ENCODE measurements at places on chromosomes 6 and 20. TPM values are rescaled to one million over a fixed set of nuclear protein-coding genes. Genes with fewer than 3 reads are reported as not detected.

- no peak overlapping the region for H3K4me3 ChIP-seq
- no peak for DNase-seq
- no peak overlapping the region for H3K27ac ChIP-seq
These were observed 265.9 kb upstream of the CDYL start for GRCh38 chr6:4510317-4510716.

- no peaks in the 10 kb centered on the region for H3K4me1 ChIP-seq
- DNase-seq, result no peak
- H3K27me3 ChIP-seq, result no peaks in the 10 kb centered on the region
- no peak overlapping the region for H3K4me3 ChIP-seq
These were observed 483.8 kb upstream of the EYS start for GRCh38 chr6:66190858-66191257.

GRCh38 chr6:111788379-111789276 is 84.6 kb downstream of the FYN start:
- no peak for DNase-seq
- no peaks in the 10 kb centered on the region for H3K36me3 ChIP-seq
- H3K4me1 ChIP-seq, result no peaks in the 10 kb centered on the region
- no peak overlapping the region for H3K27ac ChIP-seq
- no peaks in the 10 kb centered on the region for H3K27me3 ChIP-seq
- H3K4me3 ChIP-seq, result no peak overlapping the region

DNA sequence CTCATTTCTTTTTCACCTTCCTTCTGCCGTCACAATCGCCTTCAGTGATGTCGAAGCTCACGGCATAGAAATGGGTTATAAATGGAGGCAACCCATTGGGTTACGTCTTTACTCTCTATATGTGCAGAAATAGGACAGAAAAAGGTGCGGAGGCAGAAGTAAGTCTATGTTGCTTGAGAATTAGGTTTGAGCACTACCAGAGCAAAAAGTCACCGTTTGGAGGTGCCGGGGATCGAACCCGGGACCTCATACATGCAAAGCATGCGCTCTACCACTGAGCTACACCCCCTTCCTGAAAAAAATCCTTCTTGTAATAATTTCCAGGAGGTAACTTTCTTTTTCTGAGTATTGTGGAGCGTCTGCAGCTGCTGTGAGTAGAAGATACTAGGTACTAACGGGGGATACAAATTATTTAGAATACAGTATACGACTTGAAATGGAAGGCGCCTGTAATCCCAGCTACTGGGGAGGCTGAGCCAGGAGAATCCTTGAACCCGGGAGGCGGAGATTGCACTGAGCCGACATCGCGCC is 134.2 kb downstream of the TRIM27 start:
- H3K27ac ChIP-seq, result no peak overlapping the region
- DNase-seq, result peak; percentile 26
- peaks cover 62% of the 10 kb centered on the region for H3K27me3 ChIP-seq
- H3K36me3 ChIP-seq, result no peaks in the 10 kb centered on the region
- peaks cover 17% of the 10 kb centered on the region for H3K4me1 ChIP-seq
- no peak overlapping the region for H3K4me3 ChIP-seq

GRCh38 chr20:53079261-53079691 is 107.1 kb downstream of the TSHZ2 start:
- no peaks in the 10 kb centered on the region for H3K4me1 ChIP-seq
- no peaks in the 10 kb centered on the region for H3K36me3 ChIP-seq
- H3K27ac ChIP-seq, result no peak overlapping the region
- no peaks in the 10 kb centered on the region for H3K27me3 ChIP-seq

KIF13A gene
- 23.4 TPM for total RNA-seq

GRCh38 chr20:13487202-13487601 is 151.5 kb downstream of the TASP1 start:
- H3K36me3 ChIP-seq, result peaks cover 7% of the 10 kb centered on the region
- no peaks in the 10 kb centered on the region for H3K27me3 ChIP-seq
- no peak for DNase-seq

ADGRF1 gene
- not detected for total RNA-seq

PTCHD4 gene
- not detected for total RNA-seq

AVP gene
- 7.0 TPM for total RNA-seq

DNA sequence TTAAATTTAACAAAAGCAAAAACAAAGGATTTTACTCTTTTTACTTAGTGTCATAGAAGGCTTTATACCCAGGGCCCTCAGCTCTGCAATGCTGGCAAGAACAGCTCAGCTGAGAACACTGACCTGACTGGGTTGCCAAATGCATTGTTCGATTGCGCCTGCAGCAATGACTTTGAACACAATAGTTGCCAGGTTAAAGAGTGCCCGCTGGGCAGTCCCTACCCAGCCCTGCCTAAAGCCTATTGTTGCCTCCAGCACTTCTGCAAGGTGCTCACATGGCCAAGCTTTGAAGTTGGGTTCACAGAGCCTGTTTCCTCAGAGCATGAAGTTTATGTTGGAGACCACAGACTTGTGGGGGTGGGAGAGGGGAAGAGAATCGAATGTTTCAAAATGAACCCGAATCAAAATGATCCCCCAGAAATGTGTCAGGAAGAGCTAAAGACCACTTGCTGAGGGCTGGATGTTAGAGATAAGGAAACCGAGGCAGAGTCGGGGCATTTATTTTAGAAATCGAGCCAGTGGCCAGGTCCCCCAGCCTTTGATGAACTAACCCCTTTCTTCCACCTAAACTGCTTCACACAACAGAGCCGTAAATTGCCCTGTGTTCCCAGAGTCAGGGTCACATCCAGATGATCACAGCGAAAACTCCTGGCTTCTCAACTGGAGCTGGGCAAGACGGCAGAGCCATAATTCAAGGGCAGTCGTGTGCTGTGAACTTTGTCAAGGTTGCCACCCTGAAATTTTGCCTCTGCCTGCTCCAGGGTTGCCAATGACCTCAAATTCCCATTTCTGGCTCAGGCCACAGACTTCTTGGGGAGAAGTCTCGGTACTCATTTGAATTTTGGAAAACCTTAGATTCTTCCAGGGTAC is 55.0 kb downstream of the FOXA2 start:
- no peaks in the 10 kb centered on the region for H3K27me3 ChIP-seq

SUMO4 gene
- 9.5 TPM for total RNA-seq

DNA sequence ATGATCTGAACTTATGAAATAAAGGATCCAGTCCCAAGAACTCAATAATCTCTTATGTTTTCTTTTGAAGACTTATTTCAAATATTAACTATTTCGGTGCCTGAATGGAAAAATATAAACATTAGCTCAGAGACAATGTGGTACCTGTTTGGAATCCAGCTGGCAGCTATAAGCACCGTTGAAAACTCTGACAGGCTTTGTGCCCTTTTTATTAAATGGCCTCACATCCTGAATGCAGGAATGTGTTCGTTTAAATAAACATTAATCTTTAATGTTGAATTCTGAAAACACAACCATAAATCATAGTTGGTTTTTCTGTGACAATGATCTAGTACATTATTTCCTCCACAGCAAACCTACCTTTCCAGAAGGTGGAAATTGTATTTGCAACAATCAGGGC is 4.4 kb upstream of the KIAA0319 start:
- H3K4me1 ChIP-seq, result peaks cover 12% of the 10 kb centered on the region
- H3K36me3 ChIP-seq, result peaks cover 2% of the 10 kb centered on the region
- no peaks in the 10 kb centered on the region for H3K27me3 ChIP-seq
- DNase-seq, result no peak
- no peak overlapping the region for H3K27ac ChIP-seq

GRCh38 chr6:53982366-53983050 is 128.7 kb upstream of the MLIP start:
- H3K4me3 ChIP-seq, result no peak overlapping the region
- H3K4me1 ChIP-seq, result no peaks in the 10 kb centered on the region
- no peak for DNase-seq
- H3K27ac ChIP-seq, result no peak overlapping the region
- H3K27me3 ChIP-seq, result no peaks in the 10 kb centered on the region
- no peaks in the 10 kb centered on the region for H3K36me3 ChIP-seq

DNA sequence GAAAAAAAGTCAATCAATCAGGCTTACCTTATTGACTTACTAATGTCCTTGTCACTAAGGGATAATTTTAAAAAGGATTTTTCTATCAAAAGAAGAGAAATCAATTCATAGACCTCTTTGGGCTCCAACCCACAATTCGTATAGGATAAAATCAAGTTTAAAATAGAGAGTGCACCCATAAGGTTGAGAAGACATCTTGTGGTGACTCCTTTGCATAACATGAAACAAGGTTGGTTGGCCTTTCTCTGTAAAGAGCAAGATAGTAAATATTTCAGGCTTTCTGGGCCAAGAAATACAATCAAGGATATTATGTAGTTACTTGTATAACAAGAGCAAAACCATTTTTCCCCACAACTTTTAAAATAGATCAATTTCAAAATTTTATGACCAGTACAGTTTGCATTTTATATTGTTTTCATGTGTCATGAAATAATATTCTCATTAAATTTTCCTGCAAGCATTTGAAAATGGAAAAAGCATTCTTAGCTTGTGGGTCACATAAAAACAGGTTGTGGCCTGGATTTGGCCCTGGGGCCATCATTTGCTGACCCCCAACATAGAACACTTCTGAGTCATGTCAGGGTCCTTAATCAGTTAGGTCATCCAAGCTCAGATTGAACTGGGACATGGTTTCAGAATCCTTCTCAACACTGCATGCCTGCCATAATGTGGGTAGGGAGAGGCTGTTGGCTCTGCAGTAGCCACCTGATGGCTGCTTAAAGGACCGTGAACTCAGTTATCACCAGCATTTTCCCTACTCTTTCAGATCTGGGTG is 76.7 kb downstream of the MYB start:
- H3K4me3 ChIP-seq, result no peak overlapping the region
- no peaks in the 10 kb centered on the region for H3K27me3 ChIP-seq
- H3K36me3 ChIP-seq, result no peaks in the 10 kb centered on the region
- H3K4me1 ChIP-seq, result no peaks in the 10 kb centered on the region
- DNase-seq, result no peak

DNA sequence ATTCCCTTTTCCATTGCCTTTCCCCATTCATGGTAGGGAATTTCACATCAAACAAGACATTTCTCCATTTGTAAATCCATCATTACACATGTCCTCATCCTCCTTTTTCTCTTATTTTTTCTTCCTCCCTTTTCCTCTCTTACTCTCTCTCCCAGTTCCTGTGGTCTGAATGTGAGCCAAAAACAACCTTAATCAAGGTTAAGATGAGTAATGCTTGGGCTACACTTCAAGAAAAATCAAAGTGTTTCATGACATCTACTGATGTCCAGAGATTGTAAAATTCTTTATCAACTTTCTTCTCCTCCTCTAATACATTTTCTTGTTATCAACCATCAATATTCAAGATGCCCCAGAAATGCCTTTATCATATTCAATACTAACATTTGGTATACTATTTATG is 208.0 kb upstream of the PRND start:
- H3K4me1 ChIP-seq, result no peaks in the 10 kb centered on the region
- no peaks in the 10 kb centered on the region for H3K27me3 ChIP-seq
- no peak overlapping the region for H3K4me3 ChIP-seq
- no peak for DNase-seq
- no peak overlapping the region for H3K27ac ChIP-seq

Measured in B cell (primary cell).